Activated CD4-positive, alpha-beta T cell treated with anti-CD3 and anti-CD28 coated beads, Interleukin-2, Interleukin-4, amounts not matched to agents 100 ng/mL and 50 ng/mL, durations not matched to agents 16 hours and 8 hours (primary cell): ENCODE measurements at places on chromosomes 7 and 10.

- DNase-seq, result no peak
Observed at GRCh38 chr7:82886324-82886723, 276.4 kb downstream of the PCLO start.

DNA sequence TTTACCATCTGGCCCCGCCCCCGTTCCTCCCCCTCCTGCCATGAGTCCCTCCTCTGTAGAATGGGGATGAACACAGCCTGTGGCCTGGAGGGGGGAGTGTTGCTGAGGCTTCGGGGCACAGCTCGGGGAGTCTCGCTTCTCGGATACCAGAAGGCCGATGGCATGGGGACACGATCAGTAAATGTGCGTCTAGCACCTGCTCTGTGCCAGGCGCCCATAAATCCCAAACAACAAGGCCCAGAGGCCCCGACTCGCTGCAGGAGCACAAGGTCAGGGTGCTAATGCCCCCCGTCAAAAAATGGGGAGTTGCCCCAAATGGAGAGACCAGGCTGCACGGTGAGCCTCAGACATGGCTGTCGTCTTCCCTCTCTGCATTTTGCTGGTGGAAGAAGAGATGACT, 40.7 kb downstream of the JAKMIP3 start:
- DNase-seq, result no peak

- DNase-seq, result no peak
Observed at GRCh38 chr10:126214021-126214420, 174.3 kb downstream of the ADAM12 start.

DNA sequence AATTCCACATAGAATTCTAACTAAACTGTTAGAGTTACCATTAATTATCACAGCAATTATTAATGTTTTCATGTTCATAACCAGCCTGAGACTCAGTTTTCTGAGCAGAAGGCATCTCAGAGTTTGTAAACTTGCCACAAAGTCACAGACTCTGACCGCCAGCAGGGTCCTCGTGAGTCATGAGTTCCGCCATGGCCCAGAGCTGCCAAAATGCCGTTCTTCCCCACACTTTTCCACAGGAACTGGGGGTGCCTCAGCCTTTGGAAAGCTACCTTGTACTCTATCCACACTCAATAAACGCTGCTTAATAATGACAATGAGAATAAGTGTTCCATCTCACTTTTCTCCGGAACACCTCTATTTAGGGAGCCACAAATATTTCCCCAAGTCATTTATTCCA, 22.1 kb upstream of the INHBA start:
- DNase-seq, result no peak

DNA sequence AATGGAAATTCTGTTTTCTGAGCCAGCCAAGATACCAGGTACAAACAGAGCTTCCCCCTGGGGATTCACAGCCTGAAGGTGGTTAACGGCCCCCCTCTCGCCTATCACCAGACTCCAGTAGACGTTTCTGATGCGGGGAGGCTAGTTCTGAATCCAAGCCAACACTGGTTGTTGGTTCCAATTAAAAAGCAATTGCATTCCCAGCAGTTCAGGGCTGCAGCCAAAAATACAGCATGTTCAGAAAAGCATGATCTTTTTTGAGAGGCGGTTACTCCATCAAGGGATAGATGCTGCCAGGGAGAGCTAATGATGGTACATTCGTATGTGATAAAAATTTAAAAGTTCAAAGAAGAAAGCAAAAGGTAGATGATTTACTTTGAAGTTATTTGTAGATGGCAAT, 481.0 kb downstream of the GALNT17 start:
- no peak for DNase-seq

DNA sequence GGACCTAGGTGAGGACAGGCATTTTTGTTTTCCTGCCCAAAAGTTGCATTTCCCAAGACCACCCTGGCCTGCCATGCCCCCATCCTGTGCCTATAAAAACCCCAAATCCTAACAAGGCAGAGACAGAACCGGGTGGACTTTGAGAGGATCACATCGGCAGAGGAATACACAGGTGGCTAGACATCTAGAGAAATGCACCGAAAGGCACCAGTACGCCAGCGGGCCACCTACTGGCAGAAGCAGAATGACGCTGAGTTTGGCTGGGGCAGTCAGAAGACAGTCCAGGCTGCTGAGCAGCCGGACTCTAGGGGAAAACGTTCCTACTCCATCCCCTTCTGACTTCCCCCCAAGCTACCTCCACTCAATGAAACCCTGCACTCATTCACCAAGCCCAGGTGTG, 2.8 kb downstream of the AKR1C4 start:
- DNase-seq, result no peak

- DNase-seq, result peak; percentile 39
Observed at GRCh38 chr7:74599244-74599643, 58.3 kb upstream of the GTF2I start.

- DNase-seq, result no peak
Observed at GRCh38 chr10:78972160-78972946, 96.4 kb upstream of the ZMIZ1 start.

DNA sequence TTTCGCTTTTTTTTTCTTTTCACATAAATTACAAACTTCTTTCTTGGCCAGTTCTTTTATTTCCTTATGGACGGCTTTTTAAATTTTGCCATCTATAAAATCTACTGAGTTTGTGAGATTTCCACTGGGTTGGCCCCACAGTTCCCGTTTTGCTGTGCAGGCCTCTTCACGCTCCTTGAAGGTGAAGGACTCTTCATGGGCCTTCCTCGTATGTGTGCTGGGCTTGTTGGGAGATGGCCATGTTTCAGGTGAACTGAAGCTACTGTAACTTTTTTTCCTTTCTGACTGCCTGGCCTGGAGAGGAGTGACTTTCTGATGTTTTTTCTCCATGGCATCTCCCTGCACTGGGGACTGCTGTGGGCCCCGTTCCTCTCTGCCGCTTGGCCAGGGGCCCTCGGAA, 262.4 kb downstream of the COBL start:
- no peak for DNase-seq

GRCh38 chr7:831596-832166, 595 bp upstream of the SUN1 start:
- DNase-seq, result peak; percentile 82
